ENCODE measurements at places on chromosomes 7 and 10.

DNA sequence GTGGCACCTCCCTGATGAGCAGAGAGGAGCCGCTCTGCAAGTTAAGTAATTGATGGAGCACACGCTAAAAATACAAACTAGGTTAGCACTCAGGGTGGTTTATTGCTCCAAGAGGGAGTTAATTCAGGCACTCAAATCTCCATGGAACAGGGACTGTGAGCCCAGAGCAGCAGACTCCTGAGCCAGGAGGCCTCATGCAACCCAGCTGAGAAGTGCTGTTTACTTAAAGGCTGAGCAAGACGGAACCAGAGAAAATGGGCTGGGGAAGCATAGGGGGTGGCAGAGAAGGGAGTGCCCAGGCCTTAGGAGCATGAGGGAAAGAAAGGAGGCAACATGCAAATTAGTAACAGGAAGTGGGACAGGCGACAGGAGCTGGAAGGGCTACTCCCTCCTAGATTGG lies 174.1 kb downstream of the KCNMA1 start:
- DNase-seq = no peak

- no peak for DNase-seq
Observed at GRCh38 chr7:36090976-36091873, 61.8 kb upstream of the EEPD1 start.

DNA sequence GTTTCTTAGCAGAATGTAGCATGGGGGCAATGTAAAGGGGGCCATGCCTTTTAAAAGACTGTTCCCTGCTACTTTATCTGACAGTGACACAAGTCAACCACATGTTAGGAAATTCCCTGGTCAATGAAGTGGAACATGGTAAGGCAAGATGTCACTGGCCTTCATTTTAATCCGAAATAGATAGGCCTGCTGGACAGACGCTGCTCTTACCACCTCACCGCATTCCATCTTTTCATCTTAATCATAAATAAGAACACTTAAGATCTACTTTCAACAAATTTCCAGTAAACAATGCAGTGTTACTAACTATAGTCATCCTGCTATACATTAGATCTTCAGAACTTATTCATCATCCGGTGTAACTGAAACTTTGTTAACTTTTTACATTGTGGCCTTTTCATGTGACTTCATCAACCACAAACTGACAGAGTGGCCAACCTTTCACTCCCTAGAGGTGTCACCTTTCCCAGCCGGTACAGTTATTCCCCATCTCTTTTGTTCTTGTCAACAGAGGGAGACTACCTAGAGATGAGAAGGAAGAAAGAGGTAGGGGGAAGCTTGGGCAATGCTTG lies 15.6 kb downstream of the ASB4 start:
- peak; percentile 36 for DNase-seq

- DNase-seq = no peak
Observed at GRCh38 chr7:72058579-72058978, 353.6 kb downstream of the CALN1 start.

DNA sequence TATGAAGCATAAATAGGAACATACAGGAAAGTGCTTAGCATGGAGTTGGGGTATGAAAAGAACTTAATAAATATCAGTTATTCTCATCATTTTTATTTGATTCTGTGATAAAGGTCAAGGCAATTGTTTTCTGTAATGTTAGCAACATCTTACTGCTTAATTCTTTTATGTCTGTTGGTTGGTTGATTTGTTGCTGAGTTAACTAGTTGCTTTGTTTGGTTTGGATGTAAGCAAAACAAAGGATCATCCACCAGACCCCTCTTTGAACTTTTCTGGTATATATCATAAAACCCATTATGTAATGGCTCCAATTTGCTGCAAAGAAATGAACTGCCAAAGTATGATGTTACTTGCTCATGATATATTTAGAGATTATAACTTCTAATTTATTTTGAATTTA lies 44.5 kb downstream of the CH25H start:
- no peak for DNase-seq

GRCh38 chr7:38177621-38178003 lies 433 bp upstream of the STARD3NL start:
- no peak for DNase-seq

GRCh38 chr7:139109983-139110411 lies 477 bp upstream of the ZC3HAV1 start:
- DNase-seq = no peak

GRCh38 chr10:132384618-132385388 lies 12.2 kb upstream of the PWWP2B start:
- DNase-seq = no peak

- DNase-seq = no peak
Observed at GRCh38 chr10:125081931-125082330, 78.4 kb downstream of the CTBP2 start.

DNA sequence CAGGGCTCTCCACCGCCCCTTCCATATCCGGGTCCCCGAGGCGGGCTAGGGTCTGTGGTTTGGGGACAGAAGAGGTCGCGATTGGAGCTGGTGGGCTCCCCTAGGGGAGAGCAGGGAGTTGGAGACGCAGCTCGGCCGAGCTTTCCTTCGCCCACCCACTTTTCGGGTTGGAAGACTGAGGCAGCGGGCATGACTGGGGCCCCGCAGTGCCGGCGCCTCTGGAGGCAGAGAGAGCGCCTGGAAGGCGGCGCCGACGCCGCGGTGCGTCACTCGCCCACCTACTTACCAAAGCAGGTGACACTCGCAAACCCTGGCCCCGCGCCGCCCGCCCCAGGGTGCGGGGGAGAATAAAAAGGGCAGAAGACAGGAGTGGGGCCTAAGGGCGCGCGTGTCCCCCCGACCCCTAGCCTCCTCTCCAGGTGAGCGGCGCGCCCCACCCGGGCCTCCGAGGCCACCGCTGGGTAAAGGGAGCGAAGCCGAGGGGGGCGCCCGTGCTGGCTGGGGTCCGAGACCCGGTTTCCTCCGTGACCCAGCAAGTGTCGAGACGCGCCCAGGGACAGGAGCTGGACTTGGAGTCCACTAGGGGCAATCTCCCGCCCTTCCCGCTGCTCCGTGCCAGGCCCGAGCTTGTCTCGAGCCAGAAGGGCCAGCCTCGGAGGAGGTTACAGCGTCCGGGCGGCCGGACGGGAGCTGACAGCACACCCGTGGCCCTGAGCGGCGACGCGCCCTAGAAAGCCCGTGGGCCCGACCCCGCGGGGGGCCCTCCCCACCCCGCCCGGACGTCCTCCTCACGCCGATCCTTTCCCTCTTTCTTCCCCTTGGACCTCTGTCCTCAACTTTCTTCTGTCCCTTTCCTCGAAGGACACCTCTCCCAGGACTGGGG lies 34.4 kb upstream of the GRID1 start:
- DNase-seq = peak; percentile 63

DNA sequence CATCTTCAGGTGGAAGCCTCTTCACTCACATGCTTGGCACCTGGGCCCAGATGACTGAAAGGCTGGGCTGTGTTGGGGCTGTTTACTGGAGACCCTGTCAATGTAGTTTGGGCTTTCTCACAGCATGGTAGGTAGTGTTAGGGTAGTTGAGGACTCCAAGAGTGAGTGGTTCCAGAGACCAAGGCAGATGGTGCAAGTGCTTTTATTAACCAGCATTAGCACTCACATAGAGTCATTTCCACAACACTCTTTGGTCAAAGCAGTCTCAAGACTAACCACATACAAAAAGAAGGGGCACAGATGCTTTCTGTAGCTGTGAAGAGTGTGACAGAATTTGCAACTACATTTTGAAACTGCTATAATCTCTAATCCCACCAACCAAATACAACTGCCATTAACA lies 135.0 kb downstream of the RTKN2 start:
- DNase-seq = no peak

DNA sequence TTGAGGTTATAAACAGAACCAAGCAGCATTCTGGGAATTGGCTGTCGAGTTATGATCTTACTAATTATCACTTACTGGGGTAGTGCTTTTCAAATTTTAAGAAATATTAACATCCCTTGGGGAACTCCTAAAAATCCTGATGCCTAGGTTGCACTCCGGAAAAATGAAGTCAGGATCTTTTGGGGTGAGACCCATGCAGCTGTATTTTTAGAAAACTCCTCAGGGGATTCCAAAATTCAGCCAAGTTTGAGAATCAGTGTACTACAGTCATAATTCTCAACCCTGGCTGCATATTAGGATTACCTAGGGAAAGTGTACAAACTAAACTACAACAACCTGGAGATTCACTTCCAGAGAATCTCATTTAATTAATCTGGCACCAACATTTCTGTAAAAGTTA lies 17.2 kb upstream of the PPP1R9A start:
- no peak for DNase-seq

DNA sequence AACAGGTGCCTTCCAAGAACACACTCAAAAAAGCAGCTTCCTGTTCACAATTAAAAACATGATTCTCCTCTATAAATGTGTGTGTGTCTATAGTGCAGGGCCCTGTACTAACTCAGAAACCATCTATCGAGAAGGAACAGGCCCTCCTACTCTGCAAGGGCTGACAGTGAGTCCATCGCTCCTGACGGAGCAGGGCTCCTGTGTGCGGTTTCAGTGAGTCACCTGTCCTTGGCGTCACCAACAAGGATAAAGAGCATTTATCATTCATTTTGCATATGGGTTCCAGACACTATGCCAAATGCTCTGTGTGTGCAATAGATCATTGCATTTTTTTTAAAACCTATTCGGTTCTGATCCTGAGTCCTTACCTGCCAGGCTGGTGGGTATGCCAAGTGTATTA lies 63.7 kb downstream of the TACC2 start:
- no peak for DNase-seq

- DNase-seq = no peak
Observed at GRCh38 chr7:130367836-130368746, 12.2 kb upstream of the CPA1 start.

DNA sequence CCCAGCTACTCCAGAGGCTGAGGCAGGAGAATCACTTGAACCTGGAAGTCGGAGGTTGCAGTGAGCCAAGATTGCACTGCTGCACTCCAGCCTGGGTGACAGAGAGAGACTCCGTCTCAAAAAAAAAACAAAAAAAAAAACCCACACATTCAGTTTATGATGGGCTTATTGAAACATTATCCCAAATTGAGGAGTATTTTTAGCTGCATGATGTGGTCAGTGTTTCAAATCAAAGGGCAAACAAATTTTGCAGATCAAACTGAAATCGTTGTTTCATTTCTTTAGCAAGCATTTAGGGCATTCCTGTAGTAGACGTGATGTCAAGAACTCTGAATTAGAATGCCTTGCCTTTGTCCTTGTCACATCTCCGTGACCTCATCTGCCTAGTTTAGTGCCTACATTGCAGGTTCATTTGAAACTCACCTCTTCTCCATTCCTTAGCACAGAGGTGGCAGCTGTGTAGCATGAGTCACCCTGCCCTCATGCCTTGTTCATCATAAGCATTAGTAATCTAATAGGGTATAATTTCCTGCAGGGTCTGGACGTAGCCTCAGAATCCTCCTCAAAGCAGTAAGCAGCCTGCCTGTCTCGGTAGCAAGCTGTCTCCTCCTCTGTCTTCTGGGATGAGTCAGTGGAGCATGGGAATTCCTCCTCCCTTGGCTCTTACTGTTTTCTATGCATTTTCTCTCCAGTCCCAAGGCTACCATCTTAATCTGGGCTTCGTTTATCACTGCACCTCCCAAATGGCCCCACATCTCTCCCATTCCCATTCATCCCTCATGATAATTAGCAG lies 73.8 kb downstream of the CUL1 start:
- DNase-seq = peak; percentile 25

DNA sequence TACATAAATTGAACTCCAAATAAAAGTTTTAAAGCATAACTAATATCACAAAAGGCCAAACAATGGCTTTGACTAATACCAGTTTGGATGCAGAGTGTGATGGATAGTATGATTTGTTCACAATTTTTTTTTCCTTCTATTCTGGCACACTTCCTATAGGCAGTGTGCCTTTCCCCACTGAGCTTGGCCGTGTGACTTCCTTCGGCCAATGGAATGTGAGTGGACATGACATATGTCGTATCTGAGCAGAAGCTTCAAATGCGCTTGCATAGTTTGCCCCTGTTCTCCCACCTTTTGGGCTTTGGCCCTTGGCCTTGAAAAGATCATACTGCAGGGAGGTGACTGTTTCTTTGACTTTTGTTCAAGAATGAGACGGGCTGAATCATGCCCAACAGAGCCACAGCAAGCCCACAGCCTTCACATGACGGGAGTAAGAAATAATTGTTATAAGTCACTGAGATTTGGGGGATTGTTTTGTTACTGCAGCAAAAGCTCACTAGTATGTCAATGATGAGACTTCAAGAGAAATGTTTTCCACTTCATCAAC lies 279.9 kb upstream of the NEBL start:
- DNase-seq = no peak

DNA sequence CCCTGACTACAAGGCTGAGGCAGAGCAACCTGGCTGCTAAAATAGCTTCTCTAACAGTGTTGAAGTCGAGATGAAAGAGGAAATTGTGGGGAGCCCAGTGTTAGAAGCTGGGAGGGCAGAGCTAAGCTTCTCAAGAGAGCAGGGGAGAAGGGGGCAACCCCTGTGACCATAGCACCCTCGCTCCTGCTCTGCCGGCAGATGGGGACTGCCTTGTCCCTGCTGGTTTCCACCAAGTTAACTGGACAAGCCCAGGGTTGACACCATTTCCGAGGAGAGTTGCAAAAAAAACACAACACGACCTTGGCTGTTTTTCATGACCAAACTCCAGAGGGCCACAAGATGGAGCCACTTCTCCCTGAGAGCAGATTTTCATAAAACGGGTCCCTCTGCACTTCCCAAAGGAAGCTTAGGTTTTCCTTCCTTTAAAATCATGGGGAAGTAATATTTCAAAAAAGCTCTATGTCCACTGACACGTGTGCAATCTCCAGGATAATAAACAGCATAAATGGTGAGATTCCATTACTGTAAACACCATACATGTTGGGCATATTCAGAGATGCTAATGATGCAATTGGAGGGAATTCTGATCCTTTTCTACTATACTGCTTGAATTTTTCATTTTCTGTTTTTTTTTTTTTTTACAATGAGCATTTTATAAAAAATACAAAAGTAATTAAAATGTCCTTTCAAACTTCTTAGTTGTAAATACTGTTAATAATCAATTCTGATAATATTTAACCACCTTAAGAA lies 140.4 kb downstream of the PIP4K2A start:
- DNase-seq = peak; percentile 38

DNA sequence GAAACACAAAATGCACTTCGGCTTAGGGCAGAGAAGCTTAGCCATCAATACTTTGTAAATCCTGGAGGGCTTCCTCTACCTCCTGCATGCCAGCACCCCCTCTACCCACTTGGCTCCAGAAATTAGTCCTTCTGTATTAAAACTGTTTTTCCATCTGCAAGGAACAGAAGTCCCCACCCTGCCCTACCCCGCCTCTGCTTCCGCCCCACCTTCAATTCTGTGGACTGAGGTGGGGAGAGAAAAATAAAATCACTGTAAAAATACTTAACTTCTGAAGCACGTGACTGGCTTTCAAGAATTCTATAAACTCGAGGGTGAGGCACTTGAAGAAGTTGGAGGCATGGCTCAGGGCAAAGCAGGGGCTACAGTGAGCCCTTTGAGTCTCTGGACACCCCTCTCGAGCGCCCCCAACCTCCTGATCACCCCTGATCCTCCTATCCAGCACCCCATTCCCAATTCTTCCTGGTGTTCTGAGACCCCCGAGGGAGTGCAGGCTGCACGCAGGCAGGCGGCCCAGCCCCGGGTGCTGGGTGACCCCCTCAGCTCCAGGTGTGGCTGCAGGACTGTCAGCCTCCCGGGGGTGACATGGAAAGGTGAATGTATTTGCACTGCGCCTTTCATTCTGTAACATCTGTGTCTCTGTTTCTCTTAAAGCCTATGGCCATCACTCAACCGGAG lies 7.3 kb upstream of the KIAA1217 start:
- DNase-seq = no peak

GRCh38 chr10:118698421-118698820 lies 56.3 kb downstream of the CACUL1 start:
- peak; percentile 86 for DNase-seq

GRCh38 chr7:48681006-48681405 lies 243.3 kb upstream of the CDC14C start:
- no peak for DNase-seq
